Right kidney (tissue), 9 donors: ENCODE measurements at places on chromosomes 2 and 18.

GRCh38 chr2:98914713-98915580 is 21.1 kb downstream of the CRACDL start:
- DNase-seq: no peak

GRCh38 chr2:164260506-164260905 is 360.8 kb downstream of the GRB14 start:
- no peak for DNase-seq

DNA sequence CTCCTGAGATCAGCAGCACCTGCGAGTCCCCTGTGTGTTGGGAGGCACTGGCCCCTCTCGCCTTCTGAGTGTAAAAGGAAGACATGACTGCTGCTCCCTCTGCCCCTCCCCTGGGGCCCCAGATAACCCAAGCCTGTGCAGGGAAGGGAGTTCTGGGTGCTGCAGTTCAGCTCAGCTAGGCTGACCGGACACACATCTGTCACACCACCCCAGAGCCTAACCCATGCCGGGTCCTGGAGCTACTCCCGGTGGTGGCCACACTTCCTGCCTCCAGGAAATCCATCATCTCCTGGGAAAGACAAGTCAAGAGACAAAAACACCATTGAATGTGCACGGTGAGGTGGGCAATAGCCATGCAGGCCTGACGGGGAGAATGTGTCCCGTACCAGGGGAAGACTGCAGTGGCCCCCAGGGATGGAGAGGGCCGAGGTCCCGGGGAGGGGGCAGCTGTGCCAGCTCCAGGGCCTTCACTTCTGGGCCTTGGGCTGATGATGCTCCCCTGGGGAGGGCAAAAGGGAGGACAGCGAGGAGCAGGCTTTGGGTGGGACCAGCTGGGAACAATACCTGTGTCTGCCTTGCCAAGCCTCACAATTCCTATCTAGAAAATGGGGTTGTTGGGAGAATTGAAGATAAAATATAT is 210.6 kb downstream of the TFCP2L1 start:
- DNase-seq: no peak

DNA sequence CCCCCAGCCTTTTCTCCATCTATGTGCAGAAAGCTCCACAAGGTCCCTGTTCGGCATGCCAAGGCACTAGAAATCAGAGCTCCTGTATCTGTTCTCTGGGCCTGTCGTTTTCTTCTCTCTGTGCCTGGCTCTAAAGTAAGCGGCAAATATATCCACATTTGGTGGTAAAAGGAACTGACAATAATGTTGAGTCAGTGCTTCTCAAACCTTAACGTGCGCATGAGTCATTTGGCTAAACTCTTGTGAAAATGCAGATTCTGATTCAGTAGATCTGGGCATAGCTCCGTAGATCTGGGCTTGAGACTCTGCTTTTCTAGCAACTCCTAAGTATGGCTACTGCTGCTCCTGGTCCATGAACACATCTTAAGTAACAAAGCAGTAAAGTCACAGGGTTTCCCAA is 16.5 kb upstream of the ACSL3 start:
- no peak for DNase-seq

DNA sequence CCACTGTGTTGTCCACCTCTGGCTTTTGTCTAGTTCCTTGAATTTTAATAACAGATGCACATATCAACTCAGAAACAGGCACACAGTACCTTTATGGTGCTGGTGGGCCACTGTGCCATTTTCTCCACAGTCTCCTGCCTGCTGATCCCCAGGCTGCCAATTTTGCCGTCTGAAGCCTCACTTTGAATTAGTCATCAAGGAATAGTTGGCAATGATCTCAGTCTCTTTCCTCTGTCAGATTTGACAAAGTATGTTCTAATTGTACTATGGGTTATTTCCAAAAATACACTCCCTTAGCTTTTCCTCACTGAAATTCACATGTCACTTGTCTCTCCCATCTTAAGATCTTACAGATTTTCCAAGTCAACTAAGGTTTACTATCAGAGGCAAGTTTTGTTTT is 140.7 kb downstream of the ZNF516 start:
- no peak for DNase-seq

DNA sequence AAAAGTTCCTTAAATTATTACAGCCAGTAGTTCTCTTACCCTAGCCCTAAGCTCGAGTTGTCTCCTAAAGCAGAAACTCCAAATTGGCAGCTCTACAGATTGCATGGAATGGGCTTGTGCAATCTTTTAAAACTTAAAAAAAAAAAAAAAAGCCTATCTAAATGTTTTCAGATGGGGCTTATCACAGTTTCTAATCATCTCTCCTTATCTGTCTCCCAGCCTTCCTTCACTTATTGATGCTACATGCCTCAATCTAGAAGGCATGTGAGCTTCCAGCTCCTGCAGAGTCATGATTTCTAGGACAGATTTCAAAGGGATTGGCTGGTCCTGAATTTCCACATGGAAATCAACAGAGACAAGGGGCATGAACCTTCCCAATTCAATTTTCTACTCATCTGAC is 33.1 kb upstream of the PELI1 start:
- no peak for DNase-seq

DNA sequence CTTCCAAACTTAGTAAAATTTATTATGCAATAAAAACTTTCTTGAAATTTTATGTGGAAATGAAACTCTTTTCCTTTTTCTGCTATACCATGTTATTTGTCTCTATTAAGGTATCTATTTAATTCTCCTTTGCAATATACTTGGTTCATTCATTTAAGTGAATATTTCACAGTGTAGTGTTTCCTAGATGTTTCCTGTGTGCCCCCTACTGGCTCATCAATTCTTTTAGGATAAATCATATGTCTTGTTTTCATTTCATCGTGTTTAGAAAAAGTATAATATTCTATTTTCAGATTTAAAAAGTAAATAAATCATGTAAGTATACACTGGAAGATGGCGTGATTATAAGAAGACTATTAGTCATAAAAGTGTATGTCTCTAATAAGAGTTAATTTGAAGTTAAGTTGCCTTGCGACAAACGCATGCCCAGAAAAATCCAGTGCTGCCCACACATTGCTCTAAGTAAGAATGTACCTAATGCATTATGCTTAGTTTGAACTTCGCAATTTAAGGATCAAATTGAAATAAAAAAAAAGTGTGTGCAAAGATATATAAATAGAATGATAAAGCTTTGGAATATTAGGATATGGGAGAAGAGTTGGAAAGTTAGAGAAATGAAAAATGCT is 525.4 kb downstream of the KCNJ3 start:
- no peak for DNase-seq

- no peak for DNase-seq
Observed at GRCh38 chr2:27042985-27043634, 8.4 kb upstream of the AGBL5 start.

DNA sequence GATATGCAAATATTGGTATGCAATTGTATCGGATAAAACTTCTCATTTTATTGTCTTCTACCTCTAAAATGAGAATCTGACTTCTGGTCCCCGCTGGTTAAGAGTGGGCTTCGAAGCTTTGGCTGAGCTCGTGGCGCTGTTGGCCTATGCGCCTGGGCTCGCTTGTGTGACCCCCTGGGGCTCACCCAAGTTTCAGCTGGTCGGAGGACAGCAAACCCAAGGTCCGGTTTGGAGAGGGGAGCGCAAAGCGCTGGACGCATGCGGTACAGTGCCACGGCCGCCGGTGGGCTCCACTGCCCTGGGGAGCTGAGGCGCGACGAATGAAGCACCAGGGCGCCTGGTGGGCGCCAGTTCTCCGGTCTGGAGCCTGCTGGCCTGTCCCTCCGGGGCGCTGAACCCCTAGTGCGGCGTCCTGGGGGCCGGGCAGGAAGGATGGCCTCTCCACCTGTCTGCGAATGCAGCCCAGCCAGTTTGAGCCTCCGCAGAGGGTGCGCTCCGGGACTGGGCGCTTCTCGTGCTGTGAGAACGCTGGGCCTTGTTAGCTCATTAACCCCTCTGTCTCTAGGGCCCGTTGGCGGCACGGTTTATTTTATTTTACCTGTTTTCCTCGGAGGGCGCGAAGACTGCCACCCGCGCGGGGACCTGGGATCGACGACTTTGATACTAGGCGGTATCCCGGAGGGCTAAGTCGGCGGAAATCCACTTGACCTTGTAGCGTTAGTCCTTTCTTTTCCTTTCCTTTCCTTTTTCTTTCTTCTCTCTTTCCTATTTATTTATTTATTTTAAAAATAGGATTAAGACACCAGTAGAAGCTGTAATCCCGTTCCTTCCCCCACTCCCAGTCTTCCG is 10.4 kb downstream of the MEIS1 start:
- peak; percentile 85 for DNase-seq

DNA sequence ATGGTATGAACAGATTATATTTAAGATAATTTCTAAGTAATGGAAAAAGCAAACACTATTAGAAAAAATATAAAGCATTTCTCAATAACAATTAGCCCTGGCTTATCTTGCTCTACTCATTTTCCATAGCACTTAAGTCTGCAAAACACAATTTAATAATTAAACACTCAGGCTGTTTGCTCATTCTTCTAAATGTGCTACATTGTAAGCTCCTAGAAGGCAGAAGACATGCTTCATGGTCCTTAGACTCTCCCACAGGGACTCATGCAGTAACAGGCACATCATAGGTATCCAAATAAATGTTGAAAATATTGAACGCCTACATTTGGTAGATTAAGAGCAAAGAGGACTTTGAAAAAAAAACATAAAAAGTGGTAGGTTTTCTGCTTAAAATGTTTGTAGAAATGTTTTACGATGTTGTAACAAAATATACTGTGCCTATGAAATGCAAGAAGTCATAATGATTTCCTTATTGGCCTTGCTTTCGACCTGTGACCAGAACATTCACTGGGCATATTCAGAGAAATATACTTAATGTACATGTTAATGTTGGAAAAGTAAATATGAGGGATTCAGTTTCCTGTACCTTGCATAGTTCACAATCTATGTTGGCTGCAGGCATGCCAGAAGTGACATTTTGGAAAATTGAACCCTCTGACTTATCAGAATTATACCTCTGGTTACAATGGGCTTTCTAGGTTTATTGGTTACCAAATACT is 27.2 kb downstream of the G6PC2 start:
- no peak for DNase-seq

DNA sequence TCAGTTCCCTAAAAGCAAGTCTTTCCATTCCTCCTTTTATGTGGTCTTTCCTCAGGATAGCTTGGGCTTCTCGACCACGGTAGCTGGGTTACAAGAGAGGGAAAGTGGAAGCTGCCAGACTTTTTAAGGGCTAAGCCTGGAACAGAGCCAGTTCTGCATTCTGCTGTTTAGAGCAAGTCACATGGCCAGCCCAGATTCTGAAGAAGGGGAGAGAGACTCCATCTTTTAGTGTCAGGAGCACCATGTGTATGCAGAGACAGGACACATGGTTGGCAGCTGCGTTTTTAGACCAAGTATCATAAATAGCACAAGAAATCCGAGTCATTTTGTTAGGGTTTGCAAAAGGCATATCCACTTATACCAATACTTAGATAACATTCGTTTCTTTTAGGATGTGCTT is 4.7 kb downstream of the HMSD start:
- DNase-seq: no peak

- no peak for DNase-seq
Observed at GRCh38 chr2:101830555-101830954, 133.0 kb downstream of the MAP4K4 start.
